Fibroblast of skin of back (primary cell): ENCODE measurements at places on chromosomes 3 and 15.

GRCh38 chr15:60017538-60018520 lies 13.7 kb downstream of the FOXB1 start:
- DNase-seq = no peak

- no peak for DNase-seq
These were observed 249.3 kb upstream of the SOX14 start for GRCh38 chr3:137514853-137515252.

DNA sequence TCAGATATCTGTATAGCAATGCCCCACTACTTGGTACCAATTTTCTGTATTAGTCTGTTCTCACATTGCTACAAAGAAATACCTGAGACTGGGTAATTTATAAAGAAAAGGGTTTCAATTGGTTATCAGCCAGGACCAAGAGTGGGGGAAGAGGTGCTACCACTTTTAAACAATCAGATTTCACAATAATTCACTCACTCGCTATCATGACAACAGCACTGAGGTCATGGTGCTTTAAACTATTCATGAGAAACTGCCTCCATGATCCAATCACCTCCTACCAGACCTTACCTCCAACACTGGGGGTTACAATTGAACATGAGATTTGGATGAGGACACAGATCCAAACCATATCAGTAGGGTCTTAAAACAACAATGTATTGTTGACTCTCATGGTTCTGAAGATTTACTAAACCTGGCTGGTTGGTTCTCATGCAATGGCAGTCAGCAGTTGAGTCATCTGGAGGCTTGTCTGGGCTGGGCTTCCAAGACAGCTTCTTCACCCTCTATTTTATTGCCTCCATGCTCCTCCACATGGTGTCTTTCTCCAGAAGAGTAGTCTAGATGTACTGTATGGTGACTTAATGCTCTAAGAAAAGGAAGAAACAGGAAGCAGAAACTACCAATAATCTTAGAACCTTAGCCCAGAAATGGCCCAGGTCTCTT lies 21.2 kb upstream of the TM4SF4 start:
- DNase-seq = no peak

DNA sequence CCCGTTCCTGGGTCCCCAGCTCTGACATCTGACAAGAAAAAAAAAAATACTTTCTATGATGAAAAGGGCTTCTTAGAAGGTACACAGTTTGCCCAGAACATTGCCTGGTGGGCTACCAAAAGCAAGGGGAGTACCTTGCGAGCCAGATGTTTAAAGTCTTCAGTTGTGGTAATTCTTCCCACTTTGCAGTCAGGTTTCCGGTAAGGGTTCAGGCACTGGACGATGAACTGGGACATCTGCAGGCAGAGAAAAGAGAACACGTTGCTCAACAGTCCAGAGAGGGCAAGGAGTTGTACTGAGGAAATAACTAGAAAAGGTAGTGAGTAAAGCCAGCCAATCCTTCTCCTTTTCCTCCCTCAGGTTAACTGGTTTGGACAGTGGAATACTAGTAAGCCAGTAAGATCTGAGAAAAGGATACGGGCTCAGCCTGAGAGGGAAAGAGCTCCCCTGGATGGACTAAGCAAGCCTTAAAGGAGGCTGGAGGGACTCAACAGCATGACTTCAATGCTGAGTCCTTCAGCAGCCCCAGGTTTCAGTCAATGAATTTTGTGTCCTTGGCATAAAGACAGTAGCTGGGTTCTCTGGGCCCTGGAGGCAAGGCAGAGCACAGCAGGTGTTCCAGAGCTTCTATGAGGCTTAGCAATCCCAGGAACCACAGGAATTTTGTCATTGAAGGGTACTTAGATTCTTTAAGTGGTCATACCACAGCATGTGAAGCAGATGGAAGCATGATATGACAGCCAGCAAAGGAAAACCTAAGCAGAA lies 38.2 kb downstream of the NBEAL2 start:
- DNase-seq = peak; percentile 77

- DNase-seq = peak; percentile 84
These were observed 96.3 kb downstream of the ZNF385D start for GRCh38 chr3:21654662-21655061.

DNA sequence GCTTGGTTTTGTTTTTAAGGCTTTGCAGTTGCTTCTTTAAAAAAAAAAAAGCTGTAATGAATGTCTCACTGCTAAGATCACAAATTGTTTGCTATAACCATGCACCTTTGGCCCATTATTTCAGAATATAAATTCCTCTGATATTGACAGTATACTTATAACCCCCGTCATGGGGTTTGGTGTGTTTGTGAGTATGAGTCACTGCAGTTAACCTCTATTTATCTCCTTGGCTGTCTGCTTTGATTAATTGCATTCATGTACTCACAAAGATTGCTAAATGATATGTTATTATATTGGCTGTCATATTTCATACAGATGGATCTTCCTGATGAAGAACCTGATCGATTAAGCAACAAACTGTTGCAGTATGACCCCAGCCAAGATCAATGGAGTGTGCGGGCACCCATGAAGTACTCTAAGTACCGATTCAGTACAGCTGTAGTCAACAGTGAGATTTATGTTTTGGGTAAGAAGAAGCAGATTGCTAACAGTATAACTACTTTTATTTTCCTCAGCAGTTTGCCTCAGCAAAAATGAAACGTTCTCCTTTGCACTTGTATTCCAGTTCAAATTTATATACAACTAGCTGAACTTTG lies 14.9 kb downstream of the KBTBD12 start:
- DNase-seq = no peak

DNA sequence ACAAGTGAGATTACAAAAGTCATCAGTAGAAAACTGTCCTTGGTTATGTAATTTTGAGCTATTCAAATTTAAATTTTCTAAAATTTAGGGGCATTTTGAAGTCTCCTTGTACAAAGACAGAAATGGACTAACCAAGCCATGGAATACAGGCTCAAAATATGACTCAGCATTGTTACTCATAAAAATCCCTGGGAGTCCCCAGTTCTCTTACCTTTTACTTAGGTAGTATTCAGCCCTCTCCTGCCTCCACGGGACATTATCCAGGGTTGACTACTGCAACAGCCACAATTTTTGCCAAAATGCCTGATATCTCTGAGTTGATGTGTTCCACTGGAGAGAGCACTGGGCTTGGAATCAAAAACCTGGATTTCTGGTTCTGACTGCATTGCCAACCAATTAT lies 25.0 kb downstream of the CLDN18 start:
- no peak for DNase-seq

- DNase-seq = no peak
These were observed 42.9 kb downstream of the SCN5A start for GRCh38 chr3:38606561-38606960.

DNA sequence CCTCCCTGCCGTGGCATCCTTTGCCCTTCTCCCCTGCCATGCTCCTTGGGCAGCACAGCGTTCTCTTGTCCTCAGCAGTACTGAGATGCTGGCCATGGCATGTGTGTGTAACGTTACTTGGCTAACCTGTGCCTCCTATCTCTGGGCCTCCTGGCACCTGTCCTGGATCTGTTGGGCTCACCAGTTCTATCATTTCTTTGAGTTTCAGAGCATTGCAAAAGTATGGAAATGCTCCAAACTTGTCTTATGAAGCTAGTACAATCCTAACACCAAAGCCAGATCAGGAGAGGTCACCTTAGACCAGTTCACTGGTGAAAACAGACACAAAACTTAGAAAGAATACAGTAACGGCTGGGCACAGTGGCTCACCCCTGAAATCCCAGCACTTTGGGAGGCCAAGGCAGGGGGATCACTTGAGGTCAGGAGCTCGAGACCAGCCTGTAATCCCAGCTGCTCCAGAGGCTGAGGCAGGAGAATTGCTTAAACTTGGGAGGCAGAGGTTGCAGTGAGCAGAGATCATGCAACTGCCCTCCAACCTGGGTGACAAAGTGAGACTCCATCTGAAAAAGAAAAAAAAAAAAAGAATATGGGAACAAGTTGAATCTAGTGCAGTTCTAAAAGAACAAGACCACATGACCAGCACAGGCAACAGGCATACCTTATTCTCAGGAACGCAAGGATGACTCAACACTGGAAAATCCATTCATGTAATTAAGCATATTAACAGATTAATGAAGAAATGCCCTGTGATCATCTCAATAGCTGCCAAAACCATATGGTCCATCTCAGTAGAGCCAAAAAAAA lies 62.4 kb upstream of the TRPM1 start:
- no peak for DNase-seq

DNA sequence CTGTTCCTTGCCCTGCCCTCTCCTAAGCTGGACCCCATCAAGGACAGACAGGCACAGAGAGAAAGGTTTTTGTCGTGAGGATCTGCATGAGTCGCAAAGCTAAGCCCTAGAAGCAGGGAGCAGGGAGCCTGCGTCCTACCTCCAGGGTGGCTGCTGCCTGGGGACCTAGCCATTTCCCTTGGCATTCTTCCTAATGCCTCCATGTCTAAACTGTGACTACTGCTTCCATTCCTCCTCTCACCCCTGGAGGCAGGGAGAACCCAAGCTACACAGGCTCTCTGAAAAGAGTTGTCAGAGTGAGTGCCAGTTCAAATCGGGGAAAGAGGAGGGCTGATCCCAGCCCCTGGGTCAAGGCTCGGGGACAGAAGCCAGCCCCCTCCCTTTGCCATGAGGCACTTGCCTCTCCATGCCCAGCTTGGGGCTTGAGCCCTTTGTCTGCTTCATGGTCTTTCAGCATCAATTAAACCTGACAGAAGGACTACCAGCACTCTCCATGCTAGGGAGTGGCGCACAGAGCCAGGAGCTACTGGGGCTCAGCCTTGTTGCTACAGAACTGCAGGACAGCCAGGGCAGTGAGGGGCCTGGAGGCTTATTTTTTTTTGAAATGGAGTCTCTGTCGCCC lies 2.4 kb downstream of the GCHFR start:
- DNase-seq = peak; percentile 61

- no peak for DNase-seq
These were observed 32.2 kb downstream of the CFAP20DC start for GRCh38 chr3:59017617-59017984.
